Putamen (tissue), 1 donor: ENCODE measurements at places on chromosomes 4 and X.

DNA sequence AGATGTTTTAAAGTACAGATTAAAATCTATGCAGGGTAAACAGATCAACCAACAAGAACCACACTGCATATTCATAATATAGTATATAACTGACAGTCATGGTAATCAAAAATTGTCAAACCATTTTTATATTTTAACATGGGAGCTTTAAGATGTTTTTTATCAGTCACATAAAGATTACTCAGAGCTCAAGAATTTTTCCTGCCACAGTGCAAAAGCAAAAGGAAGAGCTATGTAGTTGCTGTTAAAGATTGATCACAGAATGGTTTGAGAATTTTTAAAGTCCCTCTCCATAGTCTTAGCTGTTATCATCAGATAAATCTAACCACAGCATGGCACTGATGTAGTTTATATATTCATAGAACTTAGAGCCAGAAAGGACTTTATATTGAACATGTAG, 8.5 kb downstream of the RAB9B start:
- DNase-seq, result no peak

GRCh38 chr4:187903700-187904099, 91.9 kb upstream of the ZFP42 start:
- no peak for DNase-seq

DNA sequence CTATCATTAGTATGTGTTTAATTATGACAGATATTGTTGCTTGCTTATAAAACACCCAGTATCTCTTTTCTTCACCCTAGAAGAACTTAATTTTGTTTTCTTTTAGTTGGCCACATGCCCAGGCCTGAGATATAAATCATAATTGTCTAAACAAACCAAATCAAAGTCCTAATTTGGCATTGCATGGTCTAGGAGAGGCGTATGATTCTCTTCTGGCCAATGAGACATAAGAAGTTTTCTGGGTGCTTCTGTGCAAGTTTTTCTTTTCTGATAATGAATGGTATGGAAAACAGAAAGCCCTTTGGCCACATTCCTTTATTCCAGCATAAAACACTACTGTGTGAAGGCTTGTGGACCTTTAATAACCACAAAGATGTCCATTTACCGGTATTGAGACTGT, 192.9 kb upstream of the CTSO start:
- DNase-seq, result no peak

GRCh38 chr4:56330691-56331090, 56.6 kb downstream of the AASDH start:
- no peak for DNase-seq

- DNase-seq, result no peak
These were observed 234.0 kb upstream of the VCX3A start for GRCh38 chrX:6768881-6769280.

DNA sequence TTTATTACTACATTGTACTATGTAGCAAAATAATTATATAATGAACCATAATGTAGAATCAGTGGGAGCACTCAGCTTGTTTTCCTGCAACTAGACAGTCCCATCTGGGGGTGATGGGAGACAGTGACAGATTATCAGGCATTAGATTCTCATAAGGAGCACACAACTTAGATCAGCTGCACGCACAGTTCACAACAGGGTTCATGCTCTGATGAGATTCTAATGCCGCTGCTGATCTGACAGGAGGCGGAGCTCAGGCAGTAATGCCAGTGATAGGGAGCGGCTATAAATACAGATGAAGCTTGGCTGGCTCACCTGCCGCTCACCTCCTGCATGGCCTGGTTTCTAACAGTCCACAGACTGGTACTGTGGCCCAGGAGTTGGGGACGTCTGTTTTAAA, 199.2 kb downstream of the MAB21L2 start:
- DNase-seq, result no peak

GRCh38 chrX:43562372-43562771, 93.7 kb upstream of the MAOA start:
- no peak for DNase-seq

- DNase-seq, result no peak
These were observed 5.9 kb upstream of the HAND2 start for GRCh38 chr4:173535957-173536356.

GRCh38 chr4:4860600-4861389, 1.3 kb downstream of the MSX1 start:
- DNase-seq, result no peak

GRCh38 chr4:6900181-6900812, 9.3 kb upstream of the TBC1D14 start:
- DNase-seq, result no peak

GRCh38 chrX:49675075-49675719, 20.6 kb downstream of the PAGE1 start:
- DNase-seq, result no peak

DNA sequence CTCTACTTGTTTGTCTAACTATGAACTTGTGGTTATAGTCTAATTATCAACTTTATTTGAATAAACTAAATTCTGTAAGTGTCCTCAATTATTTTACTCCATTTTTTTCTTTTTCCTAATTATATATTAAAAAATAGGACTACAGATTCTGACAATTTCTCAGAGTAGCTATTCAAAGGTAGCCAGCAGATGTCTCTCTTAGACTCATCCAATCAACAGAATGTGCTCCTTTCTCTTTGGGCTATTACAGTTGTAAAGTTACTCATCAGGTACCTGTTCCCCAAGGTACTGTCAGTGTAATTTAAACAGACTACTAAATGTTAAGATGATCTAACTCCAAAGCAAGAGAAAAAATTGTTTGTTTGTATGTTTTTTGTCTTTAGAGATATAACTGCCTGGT, 248.6 kb downstream of the PCDH18 start:
- DNase-seq, result no peak

DNA sequence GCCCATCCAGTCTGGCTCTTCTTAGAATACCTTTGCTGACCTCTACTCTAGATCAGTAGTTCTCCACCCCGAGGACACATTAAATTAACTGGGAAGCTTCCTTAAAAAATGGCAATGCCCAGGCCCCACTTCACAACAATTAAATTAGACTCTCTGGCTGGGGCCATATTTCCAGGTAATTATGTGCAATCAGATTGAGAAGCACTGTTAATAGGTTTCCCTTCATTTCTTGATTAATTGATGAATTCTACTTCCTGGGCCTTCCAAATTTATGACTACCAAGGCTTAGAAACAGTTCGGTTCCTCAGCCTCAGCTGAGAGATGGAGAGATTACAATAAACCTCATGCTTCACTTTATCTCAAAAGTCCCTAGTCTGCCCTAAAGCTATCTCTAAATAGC, 71.7 kb upstream of the LIMCH1 start:
- no peak for DNase-seq

GRCh38 chr4:122914292-122914904, 8.0 kb downstream of the NUDT6 start:
- DNase-seq, result no peak

GRCh38 chr4:27005501-27005900, 144.9 kb downstream of the STIM2 start:
- DNase-seq, result no peak

- DNase-seq, result no peak
These were observed 102.3 kb upstream of the KLHL13 start for GRCh38 chrX:118218940-118219339.

DNA sequence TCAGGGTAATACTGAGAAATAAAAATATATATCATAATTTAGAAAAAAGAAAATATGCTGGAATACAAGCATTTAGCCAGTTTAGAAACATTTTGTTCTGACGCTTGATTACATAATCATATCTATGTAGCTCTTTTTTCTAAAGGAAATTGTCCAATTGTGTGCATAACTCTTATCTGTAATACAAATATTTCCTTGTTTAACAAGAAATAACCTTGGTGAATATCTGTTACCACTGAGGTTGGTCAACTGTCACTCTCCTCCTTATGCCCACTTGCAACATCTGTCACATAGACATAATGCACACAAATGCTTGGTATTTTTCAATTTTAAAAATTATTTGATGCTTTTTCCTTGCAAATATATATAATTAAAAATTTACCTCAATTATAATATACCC, 609.7 kb downstream of the TLL1 start:
- no peak for DNase-seq

- no peak for DNase-seq
These were observed 18.9 kb downstream of the TIFA start for GRCh38 chr4:112266823-112267222.

DNA sequence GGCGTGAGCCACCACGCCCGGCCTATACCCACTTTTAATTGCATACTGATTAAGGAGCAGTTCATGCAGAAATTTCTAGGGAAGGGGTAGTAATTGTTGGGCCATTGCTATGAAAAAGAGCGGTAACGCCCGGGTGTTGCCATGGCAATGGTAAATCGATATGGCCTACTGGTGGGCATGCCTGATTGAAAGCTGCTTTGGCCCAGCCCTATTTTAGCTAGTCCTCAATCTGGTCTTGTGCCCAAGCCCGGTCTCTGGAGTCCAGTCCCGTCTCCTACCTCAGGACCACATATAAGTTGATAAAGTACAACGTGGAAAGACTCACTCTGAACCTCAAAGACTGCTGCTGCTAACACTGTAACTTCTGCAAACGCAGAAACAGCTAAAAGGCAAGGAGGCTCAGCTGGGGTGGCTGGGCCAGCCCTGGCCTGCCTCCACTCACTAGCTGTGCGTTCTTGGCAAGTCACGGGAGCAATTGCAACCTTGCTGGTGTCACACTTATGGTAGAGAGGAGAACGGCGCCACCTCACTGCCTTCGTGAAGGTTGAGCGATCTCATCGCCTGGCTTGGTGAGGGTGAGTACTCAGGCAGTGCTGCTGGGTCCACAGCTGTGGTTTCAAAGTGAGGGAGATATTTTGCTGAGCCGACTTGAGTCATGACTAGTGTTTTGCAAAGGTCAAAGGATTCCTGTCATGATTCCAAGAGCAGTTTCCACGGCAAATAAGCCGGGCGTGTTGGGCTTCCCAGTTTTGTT, 57.0 kb upstream of the GRPEL1 start:
- no peak for DNase-seq

- peak; percentile 70 for DNase-seq
These were observed at the start of gene MAMLD1 for GRCh38 chrX:150362599-150363481. Gene MAMLD1, plus strand, starts transcription at chrX:150363317. Its CDS starts 82,200 bp downstream, at chrX:150445517.

DNA sequence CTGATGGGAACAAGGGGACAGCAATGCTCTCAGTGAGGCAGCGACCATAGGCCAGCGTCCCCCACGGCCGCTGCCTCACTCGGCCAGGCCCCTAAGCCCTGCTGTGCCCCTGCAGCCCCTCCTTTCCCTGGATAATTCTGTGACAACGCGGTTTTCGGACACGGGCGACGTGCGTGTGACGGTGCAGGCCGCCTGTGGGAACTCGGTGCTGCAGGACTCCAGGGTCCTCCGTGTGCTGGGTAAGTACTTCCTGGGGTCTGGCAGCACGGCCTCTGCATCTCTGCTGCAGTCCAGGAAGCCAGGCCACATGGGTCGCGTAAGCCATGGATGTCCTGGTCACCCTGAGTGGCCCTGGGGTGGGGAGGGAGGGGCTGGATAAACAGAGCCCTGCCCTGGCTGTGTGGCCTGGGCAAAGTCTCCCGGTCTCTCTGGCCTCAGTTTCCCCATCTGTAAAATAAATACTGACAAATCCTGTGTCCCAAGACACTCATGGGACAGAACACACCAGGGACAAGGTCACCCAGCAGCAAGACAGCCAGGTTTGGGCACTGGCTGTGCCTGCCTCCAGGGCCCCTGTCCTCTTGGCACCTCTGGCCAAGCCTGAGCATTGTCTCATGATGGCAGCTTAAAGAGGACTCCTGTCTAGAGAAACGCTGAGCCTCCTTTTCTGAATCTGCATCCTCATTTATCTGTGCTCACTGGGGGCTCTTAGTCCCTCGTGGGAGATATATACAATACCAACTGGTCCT, 212.8 kb downstream of the AFAP1 start:
- DNase-seq, result no peak

DNA sequence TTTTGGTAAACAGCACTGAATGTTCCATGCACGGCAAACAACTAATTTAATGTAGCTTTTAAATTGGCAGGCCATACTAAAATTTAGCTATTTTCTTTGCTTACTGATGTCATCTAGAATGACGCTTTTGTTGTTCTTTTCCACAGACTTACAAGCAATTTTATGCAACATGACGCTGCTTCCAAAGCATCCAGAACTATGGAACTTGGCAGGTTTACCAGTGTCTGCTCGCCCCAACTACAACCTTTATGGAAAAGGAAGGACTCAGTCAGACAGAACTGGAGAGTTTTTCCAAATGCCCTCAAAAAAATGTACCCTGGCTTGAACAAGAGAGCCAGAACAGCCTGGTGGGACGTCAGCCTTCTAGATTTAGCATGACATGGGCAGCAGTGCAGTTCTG, 58.7 kb downstream of the ANOS1 start:
- no peak for DNase-seq

DNA sequence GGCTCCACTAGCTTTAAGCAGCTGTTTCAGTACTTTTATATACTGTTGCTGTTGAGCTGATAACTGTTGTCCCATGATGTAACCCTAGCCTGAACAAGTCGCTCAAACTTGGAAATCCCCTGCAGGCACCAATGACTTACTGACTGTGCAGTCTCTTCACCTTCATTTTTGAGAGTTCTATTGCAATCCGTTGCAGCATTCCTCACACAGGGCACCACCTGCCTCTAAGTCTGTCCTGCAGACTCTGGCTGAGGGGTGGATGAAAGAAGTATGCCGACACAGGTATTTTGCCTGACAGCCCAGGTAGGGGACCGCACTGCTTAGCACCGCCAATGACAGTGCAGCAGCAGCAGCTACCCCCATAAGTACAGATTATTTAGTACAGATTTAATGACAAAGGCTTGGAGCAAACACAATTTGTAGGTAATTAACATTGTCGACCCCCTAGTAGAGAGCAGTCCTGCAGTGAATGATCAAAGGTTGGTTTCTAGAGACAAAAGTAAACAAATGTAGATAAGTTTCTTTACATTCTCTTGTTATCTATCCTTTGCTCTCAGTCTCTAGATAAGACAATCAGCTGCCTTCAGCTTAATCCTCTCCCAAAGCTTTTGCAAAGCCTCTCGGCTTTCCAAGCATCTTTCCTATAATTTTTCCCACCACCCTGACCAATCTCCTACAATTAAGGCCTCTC, 205.0 kb downstream of the PABPC4L start:
- no peak for DNase-seq

GRCh38 chr4:823761-824460, 2.0 kb downstream of the CPLX1 start:
- DNase-seq, result no peak

DNA sequence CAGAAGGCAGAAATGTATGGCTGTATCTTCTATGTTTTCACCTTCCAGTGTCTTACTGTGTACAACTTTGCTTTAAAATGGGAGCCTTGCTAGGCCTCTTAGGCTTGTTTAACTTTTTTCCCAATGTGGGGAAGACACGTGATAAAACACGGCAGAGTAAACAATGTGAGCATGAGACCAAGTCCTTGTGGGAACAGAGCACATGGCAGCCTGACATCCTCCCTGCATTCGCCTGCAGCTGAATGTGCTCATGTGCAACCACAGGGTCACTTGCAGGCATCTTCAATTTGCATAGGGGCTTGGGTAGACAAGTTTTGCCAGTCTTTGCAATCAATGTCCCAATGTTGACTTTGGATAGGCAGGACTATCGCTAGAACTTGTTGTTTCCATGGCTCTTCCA, 91.8 kb downstream of the CCNG2 start:
- DNase-seq, result no peak
